Activated CD8-positive, alpha-beta memory T cell treated with anti-CD3 and anti-CD28 coated beads for 4 hours (primary cell): ENCODE measurements at places on chromosomes 13 and 19.

DNA sequence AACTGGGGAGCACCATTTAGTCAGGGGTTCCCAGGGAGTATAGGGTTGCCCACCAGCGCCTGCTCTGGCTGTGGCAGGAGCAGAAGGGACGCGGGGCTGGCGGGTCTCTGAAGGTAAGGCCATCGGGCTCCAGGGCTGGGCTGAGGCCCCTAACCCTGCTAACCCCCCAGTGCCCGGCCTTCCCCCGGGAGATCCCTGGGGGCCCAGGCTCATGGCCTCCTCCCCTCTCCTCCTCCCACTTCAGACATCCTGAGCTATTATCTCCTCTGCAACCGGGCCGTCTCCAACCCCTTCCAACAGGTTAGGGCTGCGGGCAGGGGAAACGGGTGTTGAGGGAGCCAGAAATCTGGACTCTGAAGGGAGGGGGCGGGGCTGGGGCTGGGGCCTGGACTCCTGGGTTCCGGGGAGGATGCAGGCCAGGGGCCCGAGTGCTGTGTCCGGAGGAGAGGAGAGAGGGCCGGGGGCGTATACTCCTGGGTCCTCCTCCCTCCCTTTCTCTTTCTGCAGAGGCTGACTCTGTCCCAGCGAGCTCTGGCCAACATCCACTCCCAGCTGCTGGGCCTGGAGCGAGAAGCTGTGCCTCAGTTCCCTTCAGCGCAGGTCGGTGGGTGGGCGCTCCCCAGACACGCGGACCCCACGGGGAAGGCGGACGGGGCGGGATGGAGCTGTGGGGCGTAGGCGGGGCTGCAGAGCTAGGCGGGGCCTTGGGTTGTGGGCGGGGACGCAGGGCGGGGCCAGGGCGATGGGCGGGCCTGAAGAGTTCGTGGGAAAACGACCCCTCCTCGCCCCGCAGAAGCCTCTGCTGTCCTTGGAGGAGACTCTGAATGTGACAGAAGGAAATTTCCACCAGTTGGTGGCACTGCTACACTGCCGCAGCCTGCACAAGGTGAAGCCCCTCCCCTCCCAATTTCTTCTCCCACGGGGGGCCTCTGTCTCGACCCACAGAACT, 15.3 kb downstream of the TTYH1 start:
- DNase-seq, result no peak

DNA sequence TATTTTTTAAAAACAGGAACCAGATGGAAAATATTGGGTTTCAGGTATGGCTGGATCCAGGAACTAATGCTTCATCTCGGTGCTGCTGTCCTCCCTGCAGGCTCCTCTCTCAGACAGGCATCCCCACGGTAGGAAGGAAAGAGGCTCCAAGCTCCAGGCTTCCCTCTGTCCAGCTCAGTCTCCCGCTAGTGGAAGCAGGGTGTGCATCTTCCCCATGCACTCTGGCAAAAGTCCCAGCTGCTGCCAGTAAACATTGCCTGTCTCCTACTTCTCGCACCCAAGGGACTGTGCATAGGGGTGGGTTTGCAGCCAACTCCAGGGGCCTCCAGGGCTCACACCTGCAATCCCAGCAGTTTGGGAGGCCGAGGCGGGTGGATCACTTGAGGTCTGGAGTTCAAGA, 29.2 kb downstream of the IL12RB1 start:
- DNase-seq, result no peak

DNA sequence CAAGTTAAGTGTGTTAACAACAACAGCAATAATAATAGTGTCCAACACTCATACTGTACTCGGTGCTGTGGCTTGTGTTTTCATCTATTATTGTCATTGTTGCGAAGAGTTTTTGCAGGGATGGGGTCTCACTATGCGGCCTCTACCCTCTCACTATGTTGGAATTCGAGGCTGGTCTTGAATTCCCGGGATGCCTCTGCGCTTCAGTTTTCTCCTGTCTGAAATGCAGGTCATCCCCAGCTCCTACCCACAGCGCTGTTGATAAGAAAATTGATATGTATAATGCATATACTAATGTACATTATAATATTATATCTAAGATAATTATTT, 4.9 kb upstream of the SBK3 start:
- no peak for DNase-seq

DNA sequence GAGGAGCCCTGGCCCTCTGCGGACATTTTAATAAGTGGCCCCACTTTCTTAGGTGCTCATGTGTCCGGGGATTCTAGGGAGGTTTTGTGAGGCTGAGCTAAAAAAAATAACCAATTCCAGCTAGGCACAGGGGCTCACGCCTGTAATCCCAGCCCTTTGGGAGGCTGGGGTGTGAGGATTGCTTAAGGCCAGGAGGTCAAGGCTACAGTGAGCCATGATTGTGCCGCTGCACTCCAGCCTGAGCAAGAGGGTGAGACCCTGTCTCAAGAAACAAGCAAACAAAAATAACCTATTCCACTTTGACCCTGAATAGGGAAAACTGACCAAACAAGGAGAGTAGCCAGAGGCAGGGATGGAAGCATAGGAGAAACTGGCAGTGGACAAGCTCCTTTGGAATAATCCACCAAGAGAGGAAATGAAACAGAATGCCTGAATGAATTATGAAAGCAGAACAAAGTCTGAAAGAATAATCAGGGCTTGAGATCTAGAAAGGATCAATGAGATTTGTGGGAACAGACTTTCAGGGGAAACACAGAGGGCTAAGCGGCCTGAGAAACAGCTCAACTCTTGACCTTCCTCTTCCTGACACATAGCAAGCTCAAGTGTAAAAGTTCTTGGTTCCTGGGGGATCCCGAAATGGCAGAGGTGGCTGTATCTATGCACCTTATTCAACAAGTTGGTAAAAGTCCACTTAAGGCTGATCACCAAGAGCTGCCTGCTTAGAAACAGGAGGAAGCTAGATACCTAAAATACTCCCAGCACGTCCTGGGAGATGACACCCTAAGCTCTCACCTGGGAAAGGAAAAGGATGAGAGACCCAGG, 30.1 kb upstream of the FFAR2 start:
- no peak for DNase-seq

DNA sequence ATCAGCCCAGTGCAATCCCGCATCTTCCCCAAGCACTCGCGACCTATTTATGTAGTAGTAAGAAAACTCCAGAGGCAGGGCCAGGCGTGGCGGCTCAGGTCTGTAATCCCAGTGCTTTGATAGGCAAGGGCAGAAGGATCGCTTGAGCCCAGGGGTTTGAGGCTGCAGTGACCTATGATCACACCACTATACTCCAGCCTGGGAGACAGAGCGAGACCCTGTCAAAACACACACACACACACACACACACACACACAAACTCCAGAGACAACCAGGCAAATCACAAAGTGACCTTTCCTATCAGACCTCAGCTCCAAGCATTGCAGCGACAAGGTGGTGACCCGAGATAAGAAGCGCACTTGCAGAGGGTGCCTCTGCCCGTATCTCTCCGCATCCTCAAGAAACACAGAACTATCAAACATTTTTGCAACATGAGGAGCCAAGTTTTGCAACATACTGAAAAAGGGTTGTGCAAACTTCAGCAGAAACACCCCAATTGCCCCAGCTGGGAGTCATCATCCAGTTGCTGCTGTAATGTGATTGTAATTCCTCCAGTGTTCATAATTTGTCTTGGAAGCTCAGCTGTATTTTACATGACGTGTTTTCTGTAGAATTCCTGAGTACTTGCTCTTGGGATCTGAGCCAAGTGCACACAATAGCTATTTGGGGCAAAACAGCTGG, 8.7 kb upstream of the KLF2 start:
- DNase-seq, result no peak

DNA sequence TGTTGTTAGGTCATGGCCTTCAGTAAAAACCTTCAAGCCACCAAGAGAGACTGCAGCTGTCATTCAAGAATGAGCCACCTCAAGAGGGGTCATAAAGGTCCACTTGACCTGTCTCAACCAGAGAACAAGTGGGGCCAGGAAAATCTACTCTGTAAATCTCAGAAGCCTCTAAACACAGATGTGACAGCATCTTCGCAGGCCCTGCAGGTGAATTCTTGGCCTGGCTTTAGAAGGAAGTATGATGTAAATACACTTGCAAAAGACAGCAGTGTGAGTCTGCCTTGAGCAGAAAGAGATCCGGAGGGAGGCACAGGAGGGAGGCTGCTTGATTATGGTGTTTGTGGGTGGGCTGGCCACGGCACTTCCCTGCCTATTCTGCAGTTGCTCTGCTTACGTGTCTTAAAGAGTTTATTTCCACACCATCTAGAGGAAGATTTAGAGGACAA, 1082.9 kb downstream of the UQCRFS1 start:
- no peak for DNase-seq

DNA sequence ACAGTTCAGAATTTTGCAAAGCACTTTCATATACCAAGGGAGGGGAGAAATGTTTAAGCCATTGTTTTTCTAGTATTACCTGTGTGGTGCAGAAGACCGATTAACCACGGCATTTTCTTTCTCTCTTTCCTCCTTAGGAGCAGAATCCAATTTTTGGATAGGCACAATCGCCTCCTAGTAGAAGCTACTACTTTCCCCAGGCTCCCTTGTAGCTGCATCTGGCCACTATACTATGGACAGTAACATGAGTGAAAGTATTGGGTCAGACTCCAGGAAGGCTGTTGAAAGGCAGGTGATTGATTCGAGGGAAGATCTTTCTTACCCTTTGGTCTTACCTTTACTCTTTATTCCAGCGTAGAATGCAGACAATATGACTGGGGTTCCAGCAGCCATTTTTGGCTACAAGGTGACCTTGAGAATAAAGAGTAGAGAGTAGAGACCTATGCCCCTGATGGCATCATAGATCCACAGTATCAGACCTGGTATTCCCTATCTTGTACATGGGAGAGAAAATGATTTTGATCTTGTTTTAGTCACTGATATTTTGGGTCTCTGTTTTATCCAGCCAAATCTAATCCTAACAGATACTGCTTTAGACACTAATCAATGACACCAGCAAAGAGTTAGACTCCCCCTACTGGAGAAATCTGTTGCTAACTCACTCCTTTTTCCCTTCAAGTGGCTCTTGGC, 77.0 kb downstream of the LRRC63 start:
- DNase-seq, result no peak

- no peak for DNase-seq
These were observed 103.6 kb downstream of the STK24 start for GRCh38 chr13:98473135-98473787.

DNA sequence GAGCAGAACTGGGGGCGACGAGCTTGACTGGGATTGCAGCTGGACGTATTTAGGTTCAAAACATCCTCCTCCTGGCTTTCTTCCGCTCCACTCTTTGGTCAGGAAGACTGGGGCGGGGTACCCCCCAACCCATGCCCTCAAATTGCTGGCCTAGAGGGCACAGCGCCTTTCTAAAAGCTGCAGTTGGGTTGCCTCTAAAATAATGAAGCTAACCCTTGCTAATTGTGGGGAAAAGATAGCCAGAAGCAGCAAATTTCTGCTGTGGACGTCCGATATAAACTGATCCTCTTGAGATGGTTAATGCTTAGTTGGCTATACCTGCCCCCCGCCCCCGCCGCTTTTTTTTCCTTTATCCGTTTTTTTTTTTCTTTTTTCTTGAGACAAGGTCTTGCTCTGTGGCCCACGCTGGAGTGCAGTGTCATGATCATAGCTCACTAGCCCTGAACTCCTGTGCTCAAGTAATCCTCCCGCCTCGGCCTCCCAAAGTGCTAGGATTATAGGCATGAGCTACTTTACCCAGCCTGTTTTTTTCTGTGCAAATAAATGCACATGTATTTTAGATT, 754 bp upstream of the CHERP start:
- DNase-seq, result no peak

- no peak for DNase-seq
These were observed 19.7 kb downstream of the CEACAM16 start for GRCh38 chr19:44718441-44719261.

DNA sequence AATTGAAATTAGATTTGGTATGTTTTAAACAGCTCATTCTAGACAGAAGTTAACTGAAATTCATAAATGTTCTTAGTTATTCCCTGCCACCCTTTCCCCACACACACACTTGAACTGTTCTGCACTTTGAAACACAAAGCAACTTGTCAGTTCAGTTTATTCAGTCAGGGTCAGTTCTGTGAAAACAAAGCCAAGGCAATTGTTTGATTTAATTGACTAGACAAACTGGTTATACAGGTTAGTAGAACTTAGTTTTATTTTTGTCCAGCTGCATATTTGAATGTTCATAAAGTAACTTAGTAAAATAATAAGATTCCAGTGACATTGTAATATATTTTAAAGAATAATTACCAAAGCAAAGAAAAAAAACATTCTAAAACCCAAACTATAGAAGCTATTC, 98.3 kb upstream of the KLF5 start:
- DNase-seq, result no peak

DNA sequence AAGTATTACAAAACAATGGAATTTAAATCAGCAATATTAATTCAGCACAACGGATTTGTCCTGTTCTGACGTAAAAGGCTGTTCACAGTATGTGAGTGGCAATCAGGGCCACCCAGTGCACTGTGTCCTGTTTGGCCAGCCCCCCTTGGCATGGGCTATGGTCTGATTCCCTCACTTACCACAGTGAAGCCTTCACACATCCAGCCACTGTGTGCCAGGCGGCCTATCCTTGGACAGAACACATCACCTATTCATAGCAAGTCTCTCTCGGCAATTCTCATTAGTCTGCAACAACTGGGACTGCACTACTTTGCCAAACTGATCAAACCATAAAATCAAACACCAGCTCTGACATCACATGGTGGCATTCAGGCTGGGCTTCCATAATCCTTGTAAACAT, 221.5 kb upstream of the TSHZ3 start:
- no peak for DNase-seq

DNA sequence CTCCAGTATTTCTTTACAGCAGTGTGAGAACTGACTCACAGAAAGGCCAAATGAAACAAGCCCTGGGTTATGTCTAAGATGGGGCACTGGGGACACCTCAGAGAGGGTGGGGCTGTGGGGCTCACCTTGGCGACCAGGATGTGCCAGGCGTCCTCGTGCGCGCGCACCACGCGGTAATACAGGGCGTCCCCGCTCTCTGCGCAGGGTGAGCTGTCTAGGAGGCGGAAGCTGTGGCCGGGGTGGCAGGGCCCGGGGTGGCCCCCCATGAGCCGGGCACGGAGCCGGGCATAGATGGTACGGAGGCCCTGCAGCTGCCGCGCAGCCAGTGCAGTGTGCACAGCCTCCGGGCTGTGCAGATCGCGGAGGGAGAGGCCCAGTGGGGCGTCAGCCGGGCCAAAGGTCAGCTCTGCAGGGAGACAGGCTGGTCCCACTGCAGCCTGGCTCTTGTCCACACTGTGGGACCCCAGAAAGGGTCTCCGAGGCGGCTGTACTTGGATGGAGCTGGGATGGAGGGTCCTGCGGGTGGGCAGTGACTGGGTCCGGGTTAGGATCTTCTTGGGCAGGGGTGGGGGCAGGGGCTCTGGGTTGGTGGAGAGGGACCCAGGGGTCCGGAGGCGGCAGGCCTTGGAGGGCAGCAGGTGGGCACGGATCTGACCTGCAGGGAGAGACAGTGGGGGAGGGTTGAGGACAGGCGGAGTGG, 3.4 kb downstream of the PEAK3 start:
- no peak for DNase-seq

- DNase-seq, result no peak
These were observed 115.2 kb downstream of the RAP2A start for GRCh38 chr13:97549201-97549600.

- DNase-seq, result no peak
These were observed 20.7 kb downstream of the IGFL1 start for GRCh38 chr19:46250076-46250735.
